ENCODE measurements at places on chromosomes 4 and X. TPM values are rescaled to one million over a fixed set of nuclear protein-coding genes. Genes with fewer than 3 reads are reported as not detected.
A peak's percentile ranks its signal among the peaks of the same experiment; 100 is the strongest.

- DNase-seq: no peak
- no peaks in the 10 kb centered on the region for H3K36me3 ChIP-seq
- H3K27ac ChIP-seq: no peak overlapping the region
- no peaks in the 10 kb centered on the region for H3K27me3 ChIP-seq
- no peaks in the 10 kb centered on the region for H3K4me1 ChIP-seq
- no peak overlapping the region for H3K4me3 ChIP-seq
Measured at GRCh38 chr4:182711211-182711610, 206.0 kb downstream of the DCTD start.

- no peak overlapping the region for H3K27ac ChIP-seq
- no peaks in the 10 kb centered on the region for H3K4me1 ChIP-seq
- no peak overlapping the region for H3K4me3 ChIP-seq
- no peaks in the 10 kb centered on the region for H3K36me3 ChIP-seq
Measured at GRCh38 chr4:128483816-128484215, 196.2 kb upstream of the PGRMC2 start.

The EGFL6 gene
- 0.56 TPM for total RNA-seq

DNA sequence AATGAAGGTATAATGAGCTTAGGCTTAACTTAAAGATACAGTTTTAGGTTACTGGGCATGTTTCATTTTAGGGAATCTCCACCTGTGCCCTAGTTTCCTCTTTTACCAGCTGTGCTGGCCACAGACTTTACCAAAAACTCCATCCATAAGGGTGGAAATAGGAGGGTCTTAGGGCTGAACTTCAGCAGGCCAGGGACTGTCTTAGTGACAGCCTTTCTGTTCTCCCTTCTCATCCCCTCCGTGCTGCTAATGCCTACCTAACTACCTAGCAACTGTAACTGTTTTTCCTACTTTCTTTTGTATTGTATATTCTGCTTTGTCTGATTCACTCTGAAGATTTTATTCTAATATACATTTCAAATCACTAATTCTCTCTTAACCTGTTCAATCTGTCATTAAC lies 1375.3 kb downstream of the PCDH18 start:
- no peaks in the 10 kb centered on the region for H3K36me3 ChIP-seq
- no peak overlapping the region for H3K27ac ChIP-seq

DNA sequence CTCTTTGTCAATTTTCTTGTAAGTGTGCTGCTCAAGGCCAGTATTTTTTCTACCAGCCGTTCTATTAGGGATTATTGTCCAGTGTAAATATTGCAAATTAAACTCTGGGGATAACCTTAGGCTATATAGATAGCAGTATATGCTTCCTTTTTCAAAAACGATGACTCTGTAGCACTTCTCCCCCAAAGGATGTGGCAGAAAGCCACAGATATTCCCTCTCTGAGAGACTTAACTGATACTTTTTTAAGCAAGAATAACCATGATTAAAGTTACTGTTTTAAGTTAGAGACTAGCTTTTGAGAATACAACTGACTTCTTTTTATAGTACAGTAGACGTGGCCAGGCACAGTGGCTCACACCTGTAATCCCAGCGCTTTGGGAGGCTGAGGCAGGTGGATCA lies 130.0 kb downstream of the FHIP1A start:
- H3K4me1 ChIP-seq: no peaks in the 10 kb centered on the region
- H3K36me3 ChIP-seq: no peaks in the 10 kb centered on the region
- H3K4me3 ChIP-seq: no peak overlapping the region

The NSDHL gene
- total RNA-seq: 14.6 TPM

DNA sequence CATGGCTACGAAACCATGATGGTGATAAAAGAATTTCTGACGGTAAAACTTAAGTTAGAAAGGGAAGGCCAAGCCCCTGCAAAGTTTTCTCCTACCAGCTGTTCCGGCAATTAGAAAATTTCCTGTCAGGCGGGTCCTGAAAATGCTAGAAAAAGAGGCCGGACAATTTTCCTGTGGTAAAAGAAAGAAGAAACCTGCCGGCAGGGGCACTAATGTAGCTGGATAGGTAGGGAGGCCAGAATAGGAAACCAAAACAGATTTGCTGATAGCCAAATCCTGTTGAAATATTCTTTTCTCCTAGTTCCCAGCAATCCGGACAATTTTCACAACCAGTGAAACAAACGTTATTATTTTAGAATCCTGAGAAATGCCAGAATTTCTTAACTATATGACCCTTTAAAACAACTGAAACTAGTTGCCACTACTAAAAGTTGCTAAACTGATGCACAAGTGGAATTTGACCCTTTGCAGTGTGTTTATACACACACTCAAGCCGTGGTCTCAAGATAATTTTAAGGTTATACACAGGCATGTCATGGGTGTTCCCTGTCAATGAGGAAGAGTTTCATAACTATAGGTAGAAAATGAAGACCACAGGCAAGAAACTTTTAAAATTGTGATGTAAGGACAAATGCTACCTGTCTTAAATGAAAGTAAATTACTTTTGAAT lies 47.7 kb downstream of the RPS6KA3 start:
- no peak overlapping the region for H3K4me3 ChIP-seq
- H3K27me3 ChIP-seq: no peaks in the 10 kb centered on the region
- no peaks in the 10 kb centered on the region for H3K36me3 ChIP-seq
- H3K27ac ChIP-seq: peak overlapping the region; percentile 47
- DNase-seq: peak; percentile 14

GRCh38 chr4:106981431-106981830 lies 54.7 kb downstream of the DKK2 start:
- no peaks in the 10 kb centered on the region for H3K27me3 ChIP-seq
- no peak for DNase-seq
- H3K4me1 ChIP-seq: no peaks in the 10 kb centered on the region
- no peaks in the 10 kb centered on the region for H3K36me3 ChIP-seq
- H3K4me3 ChIP-seq: no peak overlapping the region

DNA sequence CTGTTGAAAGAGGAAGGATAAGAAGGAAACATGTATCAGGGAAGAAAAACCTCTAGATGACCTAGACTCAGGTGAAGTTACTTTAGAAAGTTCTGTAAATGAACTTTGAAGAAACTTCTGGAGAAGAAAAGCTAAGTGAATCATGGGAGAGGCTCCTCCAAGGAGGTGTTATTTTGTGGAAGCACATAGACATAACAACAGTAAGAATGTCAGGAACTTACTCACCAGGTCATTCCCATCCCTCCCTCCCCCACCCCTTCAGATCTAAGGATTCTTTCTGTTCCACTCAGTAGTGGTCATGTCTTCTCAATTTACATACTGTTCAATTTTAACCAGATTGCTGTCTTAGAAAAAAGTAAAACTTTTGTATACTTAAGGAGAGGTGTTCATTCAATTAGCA lies 310.5 kb upstream of the DDX53 start:
- no peak overlapping the region for H3K4me3 ChIP-seq
- no peaks in the 10 kb centered on the region for H3K4me1 ChIP-seq
- H3K27me3 ChIP-seq: no peaks in the 10 kb centered on the region
- no peaks in the 10 kb centered on the region for H3K36me3 ChIP-seq

GRCh38 chr4:151094290-151094751 lies 5.1 kb upstream of the RPS3A start:
- H3K27ac ChIP-seq: no peak overlapping the region
- H3K27me3 ChIP-seq: no peaks in the 10 kb centered on the region
- H3K36me3 ChIP-seq: no peaks in the 10 kb centered on the region
- no peak overlapping the region for H3K4me3 ChIP-seq
- H3K4me1 ChIP-seq: no peaks in the 10 kb centered on the region

The FUNDC1 gene
- total RNA-seq: 21.9 TPM

- H3K27me3 ChIP-seq: no peaks in the 10 kb centered on the region
- H3K36me3 ChIP-seq: no peaks in the 10 kb centered on the region
- no peak for DNase-seq
- H3K4me1 ChIP-seq: no peaks in the 10 kb centered on the region
- H3K4me3 ChIP-seq: no peak overlapping the region
Measured at GRCh38 chr4:48067536-48067935, 51.0 kb downstream of the NIPAL1 start.

GRCh38 chrX:119095936-119096335 lies 23.1 kb downstream of the CT47C1 start:
- H3K27ac ChIP-seq: no peak overlapping the region
- H3K36me3 ChIP-seq: no peaks in the 10 kb centered on the region
- H3K4me3 ChIP-seq: no peak overlapping the region
- no peak for DNase-seq
- H3K27me3 ChIP-seq: no peaks in the 10 kb centered on the region
- no peaks in the 10 kb centered on the region for H3K4me1 ChIP-seq

DNA sequence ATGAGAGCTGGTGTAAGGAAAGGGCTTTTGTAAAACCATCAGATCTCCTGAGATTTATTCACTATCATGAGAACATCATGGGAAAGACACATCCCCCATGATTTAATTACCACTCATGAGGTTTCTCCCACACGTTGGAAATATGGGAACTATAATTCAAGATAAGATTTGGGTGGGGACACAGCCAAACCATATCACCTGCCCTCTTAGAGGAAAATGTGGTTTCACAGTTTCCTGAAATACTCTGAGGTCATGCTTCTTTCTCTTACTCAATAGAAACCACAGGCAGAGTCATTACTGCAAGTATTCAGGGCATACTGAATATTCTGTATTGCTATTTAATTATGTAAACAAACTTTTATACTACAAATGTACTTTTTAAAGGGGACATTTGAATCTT lies 1453.3 kb downstream of the PCDH18 start:
- no peaks in the 10 kb centered on the region for H3K27me3 ChIP-seq
- no peaks in the 10 kb centered on the region for H3K4me1 ChIP-seq
- no peak overlapping the region for H3K4me3 ChIP-seq
- H3K36me3 ChIP-seq: no peaks in the 10 kb centered on the region
- DNase-seq: no peak

DNA sequence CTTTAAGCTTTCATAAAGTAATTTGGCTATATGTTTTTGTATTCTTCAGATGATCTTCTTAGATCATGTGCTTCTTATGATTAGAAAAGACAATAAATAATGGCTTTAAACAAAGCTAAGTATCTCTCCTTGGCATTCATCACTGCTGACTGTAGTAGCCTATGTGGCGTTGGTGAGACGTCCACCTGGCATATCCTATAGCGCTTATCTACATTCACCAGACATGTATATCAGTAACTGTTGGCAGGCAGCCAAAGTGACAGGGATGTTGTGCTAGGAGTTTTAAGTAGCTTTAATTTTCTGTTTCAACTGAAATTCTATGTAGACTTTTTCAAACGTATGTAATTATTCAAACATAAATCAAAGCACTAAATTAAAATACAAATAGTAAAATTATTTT lies 276.4 kb downstream of the IL15 start:
- no peak overlapping the region for H3K27ac ChIP-seq
- no peaks in the 10 kb centered on the region for H3K27me3 ChIP-seq
- H3K4me3 ChIP-seq: no peak overlapping the region
- H3K4me1 ChIP-seq: no peaks in the 10 kb centered on the region
- no peaks in the 10 kb centered on the region for H3K36me3 ChIP-seq

The GLOD5 gene
- not detected for total RNA-seq

The CHRDL1 gene
- total RNA-seq: 3.4 TPM

The OTC gene
- total RNA-seq: 0.68 TPM

DNA sequence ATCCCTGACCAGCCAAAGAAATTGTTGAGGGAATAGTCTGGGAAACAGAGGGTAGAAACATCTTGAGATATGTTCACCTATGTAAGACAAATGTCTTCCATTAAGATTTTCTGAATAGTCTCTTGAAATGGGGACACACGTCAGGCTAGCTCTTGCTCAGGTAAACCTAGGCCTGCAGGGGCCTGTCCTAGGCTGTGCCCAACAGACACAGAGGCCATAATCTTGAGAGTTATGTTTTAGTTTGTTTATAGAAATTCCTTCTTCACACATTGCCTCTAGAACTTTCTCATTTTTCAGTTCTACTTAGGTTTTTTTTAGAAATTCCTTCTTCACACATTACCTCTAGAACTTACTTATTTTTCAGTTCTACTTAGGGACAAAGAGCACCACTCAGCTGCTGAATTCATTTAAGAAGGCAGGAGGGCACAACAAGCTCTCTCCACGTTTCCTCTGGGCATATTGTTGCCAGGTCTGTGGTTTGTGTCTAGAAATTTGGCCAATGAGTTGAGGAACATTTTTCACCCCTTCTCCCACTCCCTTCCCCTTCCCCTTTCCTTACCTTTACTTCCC lies 94.9 kb downstream of the ARHGAP24 start:
- H3K27ac ChIP-seq: no peak overlapping the region
- no peak for DNase-seq
- no peaks in the 10 kb centered on the region for H3K27me3 ChIP-seq
- H3K4me3 ChIP-seq: no peak overlapping the region

DNA sequence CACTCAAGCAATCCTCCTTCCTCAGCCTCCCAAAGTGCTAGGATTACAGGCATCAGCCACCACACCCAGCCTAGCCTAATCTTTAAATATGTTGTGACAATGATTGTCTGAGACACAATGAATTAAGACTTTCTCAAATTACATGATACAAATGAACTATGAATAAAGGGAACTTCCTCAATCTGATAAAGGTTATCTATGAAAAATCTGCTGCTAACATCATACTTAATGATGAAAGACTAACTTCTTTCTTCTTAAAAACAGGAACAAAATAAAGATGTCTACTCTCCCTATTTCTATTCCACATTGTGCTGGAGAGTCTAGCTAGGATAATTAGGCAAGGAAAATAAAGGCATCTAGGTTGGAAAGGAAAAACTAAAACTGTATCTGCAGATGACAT lies 60.0 kb downstream of the PDHA1 start:
- no peak overlapping the region for H3K27ac ChIP-seq
- H3K27me3 ChIP-seq: no peaks in the 10 kb centered on the region
- H3K4me3 ChIP-seq: no peak overlapping the region
- no peak for DNase-seq
- H3K36me3 ChIP-seq: no peaks in the 10 kb centered on the region

The TMPRSS11E gene
- total RNA-seq: 0.62 TPM

The HTATSF1 gene
- 115 TPM for total RNA-seq

DNA sequence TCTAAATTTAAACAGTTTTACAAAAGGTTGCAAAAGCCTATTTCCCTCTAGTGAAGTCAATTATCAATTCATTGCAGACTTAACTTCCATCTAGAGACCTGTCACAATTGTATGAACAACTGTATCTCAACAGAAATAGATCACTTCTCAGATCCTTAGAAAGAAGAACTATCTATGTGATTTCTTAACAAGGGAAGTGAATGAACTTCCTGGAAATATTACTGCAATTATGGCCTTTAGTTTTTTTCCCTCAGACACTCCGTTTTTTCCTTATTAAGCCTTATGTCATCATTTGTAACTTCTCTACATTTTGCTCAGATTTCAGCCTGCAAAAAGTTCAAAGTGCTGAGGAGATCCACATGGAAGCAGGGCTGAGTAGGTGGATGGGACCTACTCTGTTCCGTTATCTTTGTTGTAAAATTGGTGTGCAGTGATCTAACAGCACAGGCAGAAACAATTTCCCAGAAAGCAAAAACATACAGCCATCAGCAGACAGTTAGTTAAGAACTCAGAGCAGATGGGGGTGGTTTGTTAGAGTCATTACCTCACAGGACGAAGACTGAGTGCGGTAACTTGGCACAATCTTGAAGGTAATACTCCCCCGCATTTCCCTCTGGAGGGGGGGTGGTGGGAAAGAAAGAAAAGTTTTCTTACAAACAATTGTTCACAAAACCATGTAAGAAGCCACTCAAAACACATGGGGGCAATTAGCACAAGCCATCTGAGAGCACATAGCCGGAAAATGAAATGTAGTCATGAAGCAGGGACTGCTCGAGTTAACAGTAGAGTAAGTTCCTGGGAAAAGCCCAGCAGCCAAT lies 112.3 kb downstream of the NYX start:
- no peaks in the 10 kb centered on the region for H3K4me1 ChIP-seq
- H3K27ac ChIP-seq: no peak overlapping the region
- H3K36me3 ChIP-seq: no peaks in the 10 kb centered on the region
- H3K27me3 ChIP-seq: no peaks in the 10 kb centered on the region
- H3K4me3 ChIP-seq: no peak overlapping the region

Data from testis (tissue), 5 donors.